Activated CD4-positive, alpha-beta T cell treated with anti-CD3 and anti-CD28 coated beads, Interleukin-2, Interleukin-6, amounts not matched to agents 100 ng/mL and 50 ng/mL, durations not matched to agents 16 hours and 8 hours (primary cell): ENCODE measurements at places on chromosomes 5 and 9.
A peak's percentile ranks its signal among the peaks of the same experiment; 100 is the strongest.

- no peak for DNase-seq
Observed at GRCh38 chr9:87676976-87677775, 48.7 kb upstream of the CTSL start.

- no peak for DNase-seq
Observed at GRCh38 chr9:131076347-131077195, 19.8 kb upstream of the AIF1L start.

DNA sequence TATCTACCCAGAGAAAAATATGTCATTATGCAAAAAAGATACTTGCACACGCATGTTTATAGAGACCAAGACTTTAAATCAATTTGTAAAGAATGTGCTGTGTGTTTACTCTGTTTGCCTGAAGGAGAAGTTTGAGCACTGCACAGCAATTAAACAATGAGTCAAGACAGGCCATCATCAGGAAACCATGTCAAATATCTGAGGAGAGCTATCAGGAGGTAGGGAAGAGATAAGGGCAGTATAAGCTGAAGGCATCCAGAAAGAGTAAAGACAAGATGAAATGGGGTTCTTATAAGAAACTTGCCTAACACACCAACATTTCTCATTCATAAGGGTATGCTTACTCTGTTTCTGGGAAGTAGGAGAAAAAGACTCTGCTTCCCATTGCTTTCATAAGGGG is 405.8 kb upstream of the PTGER4 start:
- DNase-seq: no peak

GRCh38 chr9:137679249-137679648 is 60.4 kb downstream of the EHMT1 start:
- DNase-seq: no peak

- DNase-seq: no peak
Observed at GRCh38 chr5:141915881-141916336, 7.8 kb upstream of the DELE1 start.

- DNase-seq: no peak
Observed at GRCh38 chr9:117304549-117304948, 110.3 kb downstream of the ASTN2 start.

DNA sequence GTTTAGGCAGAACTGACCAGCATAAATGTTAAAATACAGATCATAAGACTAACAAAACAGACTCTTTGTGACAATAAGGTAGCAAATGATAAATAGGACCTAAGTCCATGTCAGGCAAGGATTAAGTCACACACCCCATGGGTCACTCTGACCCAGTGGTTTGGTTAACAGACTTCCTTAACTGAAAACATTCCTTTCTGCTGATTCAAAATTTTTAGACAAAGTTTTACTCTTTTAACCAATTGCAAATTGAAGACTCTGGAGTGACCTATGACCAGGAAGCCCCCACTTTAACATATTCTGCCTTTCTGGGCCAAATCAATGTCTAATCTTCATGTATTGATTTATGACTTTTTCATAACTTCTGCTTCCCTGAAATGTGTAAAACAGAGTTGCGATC is 4.9 kb upstream of the NXNL2 start:
- no peak for DNase-seq

GRCh38 chr9:38288502-38288901 is 104.0 kb upstream of the ALDH1B1 start:
- no peak for DNase-seq

DNA sequence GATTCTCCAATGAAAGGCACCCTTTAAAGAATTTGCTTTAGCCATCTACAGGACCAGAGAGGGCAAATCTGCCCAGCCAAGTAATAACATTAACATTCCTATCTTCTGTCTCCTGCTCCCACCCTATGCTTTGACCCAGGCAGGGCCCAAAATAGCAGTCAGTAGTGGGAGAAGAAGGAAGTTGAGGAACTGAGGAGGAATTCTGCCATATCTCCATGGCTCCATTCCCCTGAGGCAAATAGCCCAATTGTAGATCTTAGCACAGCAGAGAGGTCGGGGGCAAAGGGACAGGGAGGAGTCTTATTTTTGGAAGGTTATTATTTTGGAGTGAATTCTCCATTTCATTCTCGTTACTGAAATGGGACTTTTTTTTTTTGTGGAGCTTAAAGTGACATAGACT is 111.1 kb upstream of the IFNK start:
- no peak for DNase-seq

DNA sequence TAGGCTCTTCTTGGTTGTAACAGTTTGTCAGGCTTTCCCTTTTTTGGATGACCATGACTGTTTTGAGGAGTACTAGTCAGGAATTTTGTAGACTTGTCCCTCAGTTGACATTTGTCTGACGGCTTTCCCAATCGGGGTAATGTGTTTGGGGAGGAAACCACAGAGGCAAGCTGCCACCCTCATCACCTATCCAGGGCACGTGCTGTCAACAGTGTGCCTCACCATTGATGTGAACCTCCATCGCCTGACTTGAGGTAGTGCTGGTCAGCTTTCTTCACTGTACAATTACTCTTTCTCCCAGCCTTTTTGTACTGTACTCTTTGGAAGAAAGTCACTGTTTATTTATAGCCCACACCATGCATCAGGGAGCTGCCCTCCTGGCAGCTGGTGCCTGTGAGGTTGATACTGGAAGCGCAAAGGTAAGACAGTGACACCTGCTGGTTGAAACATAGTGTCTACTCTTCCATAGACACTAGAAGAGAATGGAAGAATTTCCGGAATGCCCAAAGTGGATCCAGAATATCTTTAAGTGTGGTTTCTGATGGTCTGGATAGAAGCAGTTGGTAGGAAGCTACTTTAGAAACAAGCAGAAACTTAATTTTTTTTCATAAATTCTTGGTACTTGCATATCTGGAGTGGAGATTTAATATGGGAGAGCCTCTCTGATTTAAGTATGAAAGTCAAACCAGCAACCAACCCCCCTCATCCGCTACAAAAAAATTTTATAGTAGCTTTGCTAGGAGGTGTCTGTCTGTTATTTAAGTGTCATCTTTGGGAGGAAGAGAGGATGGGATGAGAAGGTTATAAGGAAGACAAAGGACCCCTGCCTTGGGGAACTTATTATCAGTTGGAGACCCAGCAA is 69.3 kb downstream of the SNX30 start:
- peak; percentile 24 for DNase-seq

GRCh38 chr9:76302947-76303550 is 91.2 kb downstream of the RFK start:
- DNase-seq: peak; percentile 52

GRCh38 chr5:6373081-6373846 is 5.1 kb downstream of the MED10 start:
- DNase-seq: no peak

DNA sequence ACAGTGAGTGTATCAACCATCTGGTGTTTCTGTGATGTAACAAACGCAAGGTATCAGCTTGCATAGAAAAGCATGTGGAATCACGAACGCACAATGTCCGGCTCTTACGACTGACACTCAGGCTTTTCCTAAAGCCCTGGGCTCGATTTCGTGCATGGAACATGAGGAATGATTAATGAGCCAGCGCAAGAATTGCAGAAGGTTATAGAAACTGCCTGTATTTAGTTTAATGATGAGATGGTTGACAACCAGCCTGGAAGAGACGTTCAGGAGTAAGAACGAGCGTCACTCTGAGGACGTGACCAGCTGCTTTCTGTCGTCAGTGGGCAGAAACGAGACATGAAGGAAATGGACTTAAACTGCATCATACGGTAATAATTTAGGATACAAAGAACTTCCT is 497.6 kb downstream of the IRX1 start:
- no peak for DNase-seq

DNA sequence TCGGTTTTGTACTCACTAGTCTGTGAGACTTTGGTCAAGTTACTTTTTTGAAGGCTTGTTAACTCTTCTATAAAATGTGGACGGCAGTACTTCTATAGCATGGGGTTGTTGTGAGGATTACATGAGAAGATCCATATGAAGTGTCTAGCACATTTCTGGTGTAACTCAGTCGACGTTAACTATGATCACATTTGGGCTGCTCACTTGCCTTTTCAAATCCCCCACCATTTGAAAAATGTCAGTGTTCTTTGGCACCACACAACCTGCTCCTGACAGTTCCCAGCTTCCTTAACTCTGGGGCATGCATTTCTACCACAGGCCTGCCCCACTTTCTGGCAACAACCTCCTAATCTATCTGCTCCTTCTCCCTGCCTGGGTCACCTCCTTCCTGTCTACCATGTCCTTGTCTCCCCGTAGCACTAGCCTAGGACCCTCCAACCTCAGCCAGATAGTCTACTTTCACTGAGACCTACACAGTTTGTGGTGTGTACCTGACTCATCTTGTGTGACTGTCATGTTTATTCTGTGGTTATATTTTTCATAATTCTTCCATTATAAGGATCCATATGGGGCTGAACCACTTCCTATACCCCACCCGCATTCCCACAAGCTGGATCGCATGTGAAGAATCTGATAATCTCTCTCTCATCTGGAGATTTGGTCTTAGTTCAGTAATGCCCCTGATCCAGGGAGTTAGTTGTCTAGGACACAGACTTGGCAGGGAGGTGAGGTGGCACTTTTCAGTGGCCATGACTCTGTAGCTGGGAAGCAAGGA is 30.2 kb upstream of the BASP1 start:
- DNase-seq: no peak

DNA sequence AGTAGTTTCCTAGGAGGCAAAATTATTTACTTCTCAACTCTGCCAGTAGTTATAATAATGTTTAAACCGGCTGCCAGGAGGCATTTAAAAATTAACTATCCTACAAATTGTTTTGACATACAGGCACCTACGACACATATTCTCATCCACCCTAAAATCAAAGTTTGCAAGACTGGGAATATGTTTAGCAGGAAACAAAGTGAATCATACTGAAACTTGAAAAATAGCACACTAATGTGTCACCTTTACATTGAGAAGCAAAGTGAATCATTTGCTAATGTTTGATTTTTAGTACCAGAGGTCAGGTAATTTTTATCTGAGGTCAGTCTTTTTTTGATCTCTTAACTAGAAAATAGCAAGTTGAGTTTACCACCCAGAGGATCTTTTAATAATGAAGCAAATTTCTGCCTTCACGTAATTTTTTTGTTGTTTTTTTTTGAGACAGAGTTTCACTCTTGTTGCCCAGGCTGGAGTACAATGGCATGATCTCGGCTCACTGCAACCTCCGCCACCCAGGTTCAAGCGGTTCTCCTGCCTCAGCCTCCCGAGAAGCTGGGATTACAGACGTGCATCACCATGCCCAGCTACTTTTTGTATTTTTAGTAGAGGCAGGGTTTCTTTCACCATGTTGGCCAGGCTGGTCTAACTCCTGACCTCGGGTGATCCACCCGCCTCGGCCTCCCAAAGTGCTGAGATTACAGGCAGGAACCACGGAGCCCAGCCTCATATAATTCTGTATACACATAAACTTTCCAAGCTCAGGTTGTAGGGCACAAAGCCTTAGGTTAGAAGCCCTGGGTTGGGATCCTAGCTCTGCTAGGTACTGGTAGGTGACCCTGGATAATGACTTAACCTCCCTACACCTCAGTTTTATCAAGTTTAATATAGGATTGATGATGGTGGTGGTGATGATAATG is 124.3 kb downstream of the UGCG start:
- DNase-seq: peak; percentile 45

GRCh38 chr5:74648835-74649293 is 8.3 kb upstream of the ENC1 start:
- peak; percentile 75 for DNase-seq

- DNase-seq: no peak
Observed at GRCh38 chr5:22521521-22521920, 331.6 kb downstream of the CDH12 start.

- DNase-seq: peak; percentile 65
Observed at GRCh38 chr5:177378884-177379883, 5.0 kb upstream of the SLC34A1 start.

DNA sequence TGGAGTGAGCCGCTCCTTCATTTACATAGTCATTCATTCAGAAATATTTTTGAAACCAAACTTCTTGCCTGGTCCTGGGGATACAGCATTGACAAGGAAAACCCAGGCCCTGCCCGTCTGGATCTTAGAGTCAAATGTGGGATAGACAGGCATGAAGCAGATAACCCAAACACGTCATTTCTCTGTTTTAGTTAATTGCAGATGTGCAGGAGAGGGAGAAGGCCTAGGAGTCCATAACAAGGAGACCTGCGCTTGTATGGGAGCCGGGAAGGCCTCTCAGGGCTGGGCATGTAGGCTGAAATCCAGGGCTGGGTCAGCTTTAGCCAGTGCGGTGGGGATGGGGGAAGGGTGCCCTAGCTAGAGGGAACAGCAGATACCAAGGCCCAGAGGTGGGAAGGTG is 43.3 kb downstream of the PRRX2 start:
- DNase-seq: no peak

DNA sequence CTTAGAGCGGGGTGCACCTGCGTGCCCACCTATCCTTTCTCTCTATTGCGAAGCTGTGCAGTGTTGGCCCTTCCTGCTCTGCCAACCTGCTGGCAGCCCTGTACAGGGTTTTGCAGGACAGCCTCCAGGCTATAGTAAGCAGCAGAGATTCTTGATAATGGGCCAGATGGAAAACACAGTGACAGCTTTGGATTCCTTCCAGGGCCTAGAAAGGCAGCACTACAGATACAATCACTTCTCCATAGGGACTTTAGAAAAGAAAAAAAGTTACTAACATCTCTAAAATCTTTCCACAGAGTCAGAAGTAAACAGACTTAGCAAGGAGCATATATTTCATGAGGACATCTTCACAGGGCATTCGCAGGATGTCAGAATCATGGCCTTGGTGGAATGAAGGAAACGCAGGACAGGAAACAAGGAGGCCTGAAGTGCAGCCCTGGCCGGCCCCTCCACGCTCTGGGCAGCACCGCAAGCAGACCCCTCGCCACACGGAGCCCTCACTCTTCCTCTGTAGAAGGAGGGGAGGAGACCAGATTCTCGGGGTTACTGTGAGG is 172.1 kb upstream of the GAS1 start:
- no peak for DNase-seq

DNA sequence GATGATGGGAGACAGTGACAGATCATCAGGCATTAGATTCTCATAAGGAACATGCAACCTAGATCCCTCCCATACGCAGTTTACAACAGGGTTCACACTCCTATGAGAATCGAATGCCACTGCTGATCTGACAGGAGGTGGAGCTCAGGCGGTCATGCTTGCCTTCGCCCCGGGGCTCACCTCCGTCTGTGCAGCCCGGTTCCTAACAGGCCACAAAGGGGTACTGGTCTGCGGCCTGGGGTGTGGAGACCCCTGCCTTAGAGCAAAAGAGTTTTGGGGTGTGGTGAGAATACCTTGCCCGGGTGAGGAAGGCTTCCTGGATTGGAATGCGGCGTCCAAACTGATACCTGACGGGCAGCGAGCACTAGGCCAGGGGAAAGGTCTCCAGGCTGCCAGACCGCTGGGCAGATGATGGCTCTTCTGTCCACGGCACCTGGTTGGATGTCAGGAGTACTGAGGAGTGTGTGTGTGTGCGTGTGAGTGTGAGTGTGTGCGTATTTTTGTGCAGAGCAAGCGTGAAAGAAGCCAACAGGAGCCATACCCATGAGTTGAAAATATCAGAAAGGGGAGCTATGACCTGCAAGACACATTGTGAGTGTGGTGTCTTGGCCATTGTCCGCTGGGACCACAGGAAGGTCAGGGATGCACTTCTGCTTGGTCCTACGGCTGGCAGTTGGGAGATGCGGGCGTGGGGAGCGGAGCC is 55.4 kb downstream of the ACER2 start:
- DNase-seq: no peak
